ENCODE measurements at places on chromosomes 7 and 10.

GRCh38 chr7:158563051-158563450 is 24.6 kb downstream of the PTPRN2 start:
- DNase-seq: no peak

DNA sequence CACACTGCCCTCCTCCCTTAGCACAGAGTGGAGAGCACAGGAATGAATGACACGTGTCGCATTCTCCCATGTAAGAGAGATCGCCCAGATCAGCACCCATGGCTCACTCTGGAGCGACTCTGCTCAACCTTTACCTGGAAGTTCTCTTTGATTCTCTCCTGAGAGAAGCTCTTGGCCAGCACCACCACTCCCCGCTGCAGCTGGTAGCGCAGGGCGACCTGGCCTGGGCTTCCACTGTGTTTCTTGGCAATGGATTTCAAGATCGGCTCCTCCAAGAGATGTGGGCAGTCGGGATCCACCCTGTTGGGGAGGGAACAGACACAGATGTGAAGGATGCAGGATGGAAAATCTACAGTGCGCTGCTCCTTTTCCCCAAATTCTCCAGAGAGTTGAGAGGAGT is 27.4 kb downstream of the AKR1C8 start:
- DNase-seq: no peak

- no peak for DNase-seq
These were observed 88.0 kb downstream of the ARHGAP22 start for GRCh38 chr10:48516911-48517310.

DNA sequence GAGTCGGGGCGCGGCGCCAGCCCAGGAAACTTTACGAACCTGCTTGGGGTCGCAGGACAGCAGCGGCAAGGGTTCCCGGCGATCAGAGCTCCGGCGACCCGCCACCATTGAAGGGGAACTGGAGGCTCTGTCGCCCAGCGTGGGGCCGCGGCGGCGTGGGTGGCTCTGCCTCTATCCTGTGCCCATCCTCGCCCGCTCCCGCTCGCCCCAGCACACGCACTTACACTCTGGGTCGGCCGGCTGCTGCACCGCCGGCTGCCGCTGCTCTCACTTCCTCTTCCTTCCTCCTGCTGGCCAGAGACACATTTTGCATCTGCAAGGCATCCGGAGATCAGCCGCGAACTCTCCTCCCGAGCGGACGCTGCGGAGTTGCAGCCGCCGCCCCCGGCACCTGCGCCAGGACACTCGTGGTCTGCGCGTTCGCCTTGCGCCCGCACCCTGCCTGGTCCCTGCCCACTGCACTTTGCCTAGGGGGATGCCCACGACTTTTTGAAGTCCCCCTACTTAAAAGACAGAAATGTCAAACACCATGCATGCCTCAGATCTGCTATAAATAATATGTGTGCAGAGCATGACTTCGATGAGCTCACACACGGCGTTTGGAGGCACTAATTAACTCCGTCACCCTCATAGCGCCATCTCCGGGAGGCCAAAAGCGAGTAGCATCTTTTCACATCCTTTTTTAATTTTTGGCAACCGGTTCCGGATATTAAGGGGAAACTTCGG is at the start of gene ELMO1:
Gene ELMO1, minus strand, starts transcription at position 229 of the 726 bp plus-strand sequence. CDS start 106,174 bp downstream, outside the sequence.
- DNase-seq: peak; percentile 8

- no peak for DNase-seq
These were observed 291.0 kb downstream of the GPR158 start for GRCh38 chr10:25465582-25466372.

DNA sequence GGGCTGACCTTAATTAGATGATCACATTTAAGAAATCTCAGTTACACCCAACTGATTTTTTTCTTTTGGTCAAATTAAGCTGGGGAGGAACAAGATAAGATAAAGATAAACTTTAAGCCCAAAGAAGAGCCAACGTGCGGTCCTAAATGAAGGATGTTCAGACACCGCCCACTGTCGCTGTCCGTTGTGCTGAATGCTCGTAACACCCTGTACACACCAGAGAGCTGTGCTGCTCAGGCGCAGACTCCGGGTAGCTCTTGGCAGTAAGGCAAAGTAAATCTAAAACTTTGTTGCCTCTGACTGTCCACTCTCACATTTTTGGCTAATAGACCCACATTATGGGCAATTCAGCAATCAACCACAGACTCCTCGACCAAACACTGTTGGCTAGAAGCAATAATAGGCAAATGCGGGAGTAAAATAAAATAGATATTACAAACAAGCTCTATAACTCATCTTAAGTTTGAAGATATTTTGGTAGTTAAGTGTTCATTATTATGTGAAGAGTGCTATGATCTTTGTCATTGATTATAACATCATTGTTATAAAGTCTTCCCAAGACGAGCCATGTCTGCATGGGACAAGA is 57.1 kb downstream of the PLPP4 start:
- DNase-seq: no peak

DNA sequence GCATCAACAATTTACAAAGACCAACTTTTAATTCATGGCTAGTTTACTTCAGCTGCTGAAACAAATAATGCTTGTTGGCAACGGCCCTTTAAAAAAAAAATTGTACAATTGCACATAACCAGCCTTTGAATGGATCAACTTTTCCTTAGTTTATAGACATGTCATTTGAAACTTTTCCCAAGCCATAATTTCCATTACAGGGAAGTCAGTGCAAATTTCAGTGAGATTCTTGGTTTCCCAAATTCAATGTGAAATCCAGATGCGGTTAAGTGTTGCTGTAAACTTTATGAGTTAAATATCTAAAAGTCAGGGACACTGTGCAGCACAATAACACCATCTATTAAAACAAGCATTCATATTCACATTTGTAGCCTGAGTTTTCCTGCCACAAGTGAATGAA is 182.2 kb downstream of the JAZF1 start:
- DNase-seq: no peak

DNA sequence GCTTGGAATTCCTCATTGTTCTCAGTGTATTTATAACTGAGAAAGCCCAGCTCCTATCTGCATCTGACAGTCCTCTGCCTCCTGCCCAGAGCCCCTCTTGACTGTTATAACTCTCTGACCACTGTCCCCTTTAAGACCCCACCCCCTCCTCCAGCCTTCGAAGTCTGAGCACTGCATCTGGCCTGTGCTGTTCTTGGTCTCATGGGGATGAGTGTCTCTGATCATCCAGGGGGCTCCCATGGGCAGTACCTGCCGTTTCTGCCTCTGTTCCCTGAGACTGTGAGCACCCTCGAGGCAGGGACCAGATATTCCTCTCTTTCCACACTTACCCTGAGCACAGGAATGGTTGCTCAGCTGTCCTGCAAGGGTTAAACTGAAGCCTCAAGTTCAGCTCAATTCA is 7.7 kb downstream of the GHRHR start:
- no peak for DNase-seq

- DNase-seq: no peak
These were observed 213.7 kb downstream of the HTR7 start for GRCh38 chr10:90644165-90644564.

- DNase-seq: no peak
These were observed 237.6 kb upstream of the TCERG1L start for GRCh38 chr10:131549116-131549515.

- DNase-seq: no peak
These were observed 2.1 kb downstream of the ADK start for GRCh38 chr10:74153123-74153522.

DNA sequence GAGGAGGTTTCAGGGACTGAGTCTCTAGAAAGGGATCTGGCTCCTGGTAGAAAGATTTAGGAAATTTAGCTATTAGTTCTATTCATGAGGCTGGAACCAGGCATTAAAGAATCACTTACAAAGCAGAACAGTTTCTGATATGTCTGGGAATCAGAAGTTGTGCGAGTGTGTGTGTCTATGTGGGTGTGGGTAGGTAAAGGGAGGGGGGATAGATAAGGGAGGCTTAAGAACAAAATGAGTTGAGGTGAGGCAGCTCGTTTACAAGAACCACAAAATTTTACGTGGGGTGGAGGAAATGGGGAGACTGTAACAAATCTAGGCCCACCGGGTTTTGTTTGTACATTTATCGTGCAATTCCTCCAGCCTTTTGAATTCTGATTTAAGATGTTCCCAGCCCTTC is 90.7 kb downstream of the SAMD9 start:
- no peak for DNase-seq

All from G401 (cell line).